ENCODE measurements at places on chromosomes 12 and 14.

GRCh38 chr12:81249976-81250375 lies 172.1 kb downstream of the ACSS3 start:
- no peak for DNase-seq

DNA sequence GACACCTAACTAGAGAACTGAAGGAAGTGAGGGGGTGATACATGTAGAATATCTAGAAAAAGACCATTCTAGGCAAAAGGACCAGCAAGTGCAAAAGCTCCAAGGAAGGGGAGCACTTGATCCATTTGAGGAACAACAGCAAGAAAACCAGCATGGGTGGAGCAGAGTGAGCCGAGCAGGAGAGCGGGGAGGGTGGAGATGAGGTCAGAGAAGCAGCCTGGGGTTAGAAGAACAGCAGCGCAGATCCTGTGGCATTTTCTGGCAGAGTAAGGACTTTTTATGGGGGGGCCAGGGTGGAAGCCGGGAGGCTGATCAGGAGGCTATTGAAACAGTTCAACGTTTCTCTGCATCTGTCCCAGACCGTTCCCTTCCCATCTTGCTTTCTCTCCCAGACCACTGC lies 24.5 kb upstream of the TMCC3 start:
- no peak for DNase-seq

GRCh38 chr14:65792208-65792905 lies 379.8 kb downstream of the FUT8 start:
- no peak for DNase-seq

DNA sequence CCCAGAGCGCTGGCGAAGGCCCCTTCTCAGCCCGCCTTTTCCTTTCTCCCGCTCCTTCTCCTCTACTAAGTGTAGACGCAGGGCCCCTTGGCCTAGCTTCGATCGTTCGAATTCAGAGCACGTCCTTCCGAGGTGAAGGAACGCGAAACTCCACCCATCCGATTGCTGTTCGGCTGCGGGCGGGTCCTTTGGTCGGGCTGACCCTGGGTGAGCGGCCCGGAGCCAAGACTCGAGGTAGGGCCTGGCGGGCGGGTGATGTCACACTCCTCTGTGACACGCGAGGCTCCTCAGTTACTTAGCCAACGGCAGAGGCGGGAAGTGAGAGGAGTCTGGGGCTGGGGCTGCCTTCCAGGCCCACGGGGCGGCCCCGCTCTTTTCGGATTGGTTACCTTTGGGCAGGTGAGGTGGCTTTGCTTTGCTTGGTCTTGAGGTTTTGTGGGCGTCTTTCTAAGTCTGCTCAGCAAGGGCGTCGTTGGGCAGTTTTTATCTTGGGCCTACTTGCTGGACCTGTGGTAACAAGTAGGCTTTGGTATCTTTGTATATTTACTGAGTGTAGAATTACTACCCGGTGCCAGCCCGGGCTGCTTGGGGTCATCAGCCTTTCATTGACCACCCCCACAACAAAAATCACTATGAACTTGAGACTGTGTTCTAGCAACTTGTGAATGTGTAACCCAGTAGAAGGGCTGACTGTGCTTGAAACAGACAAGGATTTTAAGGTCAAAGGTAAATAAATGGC lies 694 bp downstream of the TMBIM6 start:
- peak; percentile 84 for DNase-seq

- peak; percentile 11 for DNase-seq
Observed at GRCh38 chr14:69346710-69347109, 51.4 kb downstream of the ERH start.

- no peak for DNase-seq
Observed at GRCh38 chr14:104773505-104774452, 20.8 kb downstream of the SIVA1 start.

- peak; percentile 68 for DNase-seq
Observed at GRCh38 chr14:105093038-105093430, 27.8 kb upstream of the GPR132 start.

GRCh38 chr12:68932961-68933893 lies at the start of gene CPM:
Gene CPM, minus strand, starts transcription at chr12:68933171. Its CDS starts 334 bp downstream, at chr12:68932837.
- peak; percentile 78 for DNase-seq

- DNase-seq = no peak
Observed at GRCh38 chr14:34034447-34035176, 83.7 kb upstream of the EGLN3 start.

GRCh38 chr12:113815031-113815430 lies 151.1 kb downstream of the RBM19 start:
- DNase-seq = no peak
